Activated CD4-positive, alpha-beta memory T cell treated with anti-CD3 and anti-CD28 coated beads for 36 hours (primary cell): ENCODE measurements at places on chromosomes 7 and 10. TPM values are rescaled to one million over a fixed set of nuclear protein-coding genes. Genes with fewer than 3 reads are reported as not detected.
A peak's percentile ranks its signal among the peaks of the same experiment; 100 is the strongest.

ABCB1 gene
- total RNA-seq: 4.7 TPM

WDR86 gene
- 0.43 TPM for total RNA-seq

GRCh38 chr7:114933658-114934057, 11.8 kb downstream of the MDFIC start:
- no peak for DNase-seq

GRCh38 chr7:111588065-111588433, 25.8 kb upstream of the IMMP2L start:
- no peak for DNase-seq

DNA sequence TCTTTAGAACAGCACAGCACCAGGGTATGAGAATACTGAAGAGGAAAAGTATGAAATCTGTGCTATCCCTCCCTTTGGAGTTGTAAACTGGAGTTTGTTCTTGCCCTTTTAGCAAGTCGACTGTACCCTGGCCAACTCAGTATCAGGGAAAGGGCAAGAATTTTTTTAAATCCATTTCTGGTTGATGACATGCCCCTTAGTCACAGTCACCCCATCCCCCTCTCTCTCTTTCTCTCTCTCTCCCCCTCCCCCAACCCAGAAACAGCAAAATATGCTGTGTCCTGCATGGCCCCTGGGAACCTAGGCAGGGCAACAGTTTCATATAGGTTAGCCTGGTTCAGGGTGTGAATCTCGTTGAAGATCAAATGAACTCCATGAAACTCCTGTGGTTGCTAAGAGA, 177.7 kb upstream of the ADO start:
- peak; percentile 35 for DNase-seq

GRCh38 chr7:22861576-22861975, 38.9 kb upstream of the TOMM7 start:
- no peak for DNase-seq

DNA sequence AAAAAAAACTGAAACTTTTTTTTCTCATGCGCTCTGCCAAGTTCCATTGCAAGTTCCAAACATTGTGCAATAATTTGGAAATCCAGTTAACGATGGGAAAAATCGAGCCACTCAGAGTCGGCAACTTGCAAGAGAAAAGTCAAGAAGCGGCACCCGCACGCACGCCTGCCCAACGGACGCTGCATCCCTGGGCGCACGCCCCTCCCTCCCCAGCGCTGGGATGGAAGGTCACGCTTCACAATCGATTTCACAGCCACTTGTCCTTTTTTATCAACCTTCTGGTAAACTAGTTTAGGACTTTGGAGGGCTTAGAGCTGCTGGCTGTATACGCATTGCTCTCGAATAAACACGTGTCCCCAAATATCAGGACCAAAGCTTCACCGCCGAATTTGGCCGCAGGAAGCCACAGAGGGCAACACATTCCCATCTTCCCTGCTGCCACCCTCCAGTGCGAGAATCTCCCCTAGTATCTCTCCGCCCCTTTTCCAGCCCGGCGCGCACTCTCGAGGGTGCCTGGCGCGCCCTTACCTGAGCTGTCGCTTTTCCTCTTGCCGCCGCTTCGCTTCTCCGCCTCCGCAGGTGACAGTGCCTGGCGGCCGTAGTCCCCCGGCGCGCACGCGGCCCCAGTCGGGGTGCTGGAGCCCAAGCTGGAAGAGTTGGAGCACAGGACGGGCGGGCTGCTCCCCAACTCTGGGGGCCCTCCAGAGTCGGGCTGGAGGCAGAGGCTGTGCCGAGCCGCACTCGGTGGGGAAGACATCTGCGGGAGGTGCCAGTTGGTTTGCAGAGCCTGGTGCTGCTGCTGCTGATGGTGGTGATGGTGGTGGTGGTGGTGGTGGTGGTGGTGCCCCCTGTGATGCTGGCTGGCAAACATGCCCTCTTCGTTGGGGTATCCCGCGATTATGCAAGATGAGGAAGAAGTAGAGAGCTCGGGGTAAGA, 857 bp downstream of the MEOX2 start:
- no peak for DNase-seq

DNA sequence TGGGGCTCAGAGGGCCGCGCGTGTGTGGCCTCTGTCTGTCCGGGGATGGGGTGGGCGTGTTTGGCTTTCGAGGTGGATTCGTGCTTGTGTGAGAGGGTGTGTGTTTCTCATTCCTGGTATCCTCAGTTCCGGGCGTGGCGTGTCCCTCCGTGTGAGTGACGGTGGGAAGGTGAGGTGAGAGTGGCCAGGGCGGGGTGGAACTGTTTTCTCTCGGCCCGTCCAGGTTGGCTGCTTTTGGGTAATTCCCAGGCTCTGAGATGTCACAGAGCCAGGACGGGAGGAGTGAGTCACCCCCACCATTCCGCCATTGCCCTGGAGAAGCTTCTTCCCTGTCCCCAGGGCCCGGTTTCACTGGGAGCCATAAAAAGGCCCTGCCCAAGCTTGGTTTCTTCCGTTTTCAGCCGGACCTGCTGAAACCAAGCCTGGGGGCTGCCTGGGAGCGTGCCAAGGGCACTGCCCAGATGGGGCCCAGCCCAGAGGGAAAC, 21.3 kb upstream of the CLDN4 start:
- no peak for DNase-seq

GRCh38 chr10:33807531-33808359, 473.3 kb upstream of the NRP1 start:
- no peak for DNase-seq

DNA sequence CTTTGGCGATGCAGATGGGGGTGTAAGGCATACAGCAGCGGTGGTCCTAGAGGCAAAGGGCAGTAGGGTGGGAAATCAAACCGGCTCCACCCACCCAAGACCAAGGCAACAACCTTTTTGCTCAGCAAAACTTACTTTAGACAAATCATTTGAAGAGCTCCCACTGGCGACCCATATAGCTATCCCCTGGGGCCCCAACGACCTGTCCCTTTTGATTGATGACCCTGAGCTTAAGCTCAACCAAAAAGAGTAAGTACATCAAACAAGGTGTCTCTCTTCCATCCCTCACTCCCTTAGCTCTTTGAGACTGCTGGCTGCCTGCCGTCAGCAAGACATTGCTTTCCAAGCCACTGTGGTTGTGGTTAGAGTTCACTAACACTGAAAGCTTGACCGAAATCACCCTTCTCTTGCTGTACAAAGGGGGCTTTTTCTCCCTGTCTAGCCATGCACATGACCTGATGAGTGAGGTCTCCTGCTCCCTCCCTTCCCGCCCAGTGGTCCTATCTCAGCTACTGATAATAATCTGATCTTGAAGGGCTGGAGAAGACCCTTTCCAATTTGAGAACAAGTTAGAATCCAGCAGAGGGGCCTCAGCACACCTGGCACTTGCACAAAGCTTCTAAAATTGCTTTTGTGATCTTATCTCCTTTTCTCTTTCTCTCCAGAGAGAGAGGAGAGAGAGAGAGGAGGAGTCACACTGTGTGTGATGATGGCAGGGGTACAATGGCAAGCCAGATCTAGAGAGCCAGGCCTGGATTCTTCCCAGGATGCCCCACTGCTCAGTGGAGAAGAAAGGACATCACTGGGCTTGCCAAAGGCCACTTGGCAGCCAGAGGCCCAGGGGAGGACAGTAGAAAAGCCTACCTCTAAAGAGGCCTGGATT, 42.2 kb downstream of the XPNPEP1 start:
- no peak for DNase-seq

GRCh38 chr10:124953421-124953820, 11.5 kb downstream of the ZRANB1 start:
- no peak for DNase-seq

DNA sequence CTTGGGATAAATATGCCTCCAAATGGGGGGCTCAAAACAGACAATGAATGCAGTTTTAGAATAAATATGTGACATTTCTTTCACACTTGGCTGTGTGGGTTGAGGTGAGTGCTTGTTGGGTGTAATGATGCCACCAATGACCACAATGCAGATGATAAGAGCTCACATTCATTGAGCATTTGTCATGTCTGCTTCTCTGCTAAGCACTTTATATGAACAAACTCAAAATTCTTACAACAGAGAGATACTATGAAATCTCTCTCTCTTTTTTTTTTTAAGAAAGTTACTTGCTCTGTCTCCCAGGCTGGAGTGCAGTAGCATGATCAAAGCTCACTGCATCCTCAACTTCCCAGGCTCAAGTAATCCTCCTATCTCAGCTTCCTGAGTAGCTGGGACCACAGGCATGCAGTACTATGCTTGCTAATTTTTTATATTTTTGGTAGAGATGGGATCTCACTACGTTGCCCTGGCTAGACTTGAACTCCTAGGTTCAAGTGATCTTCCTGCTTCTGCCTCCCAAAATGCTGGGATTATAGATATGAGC, 185.4 kb downstream of the JCAD start:
- DNase-seq: no peak
